ENCODE measurements at places on chromosomes 2 and 18.
A peak's percentile ranks its signal among the peaks of the same experiment; 100 is the strongest.

DNA sequence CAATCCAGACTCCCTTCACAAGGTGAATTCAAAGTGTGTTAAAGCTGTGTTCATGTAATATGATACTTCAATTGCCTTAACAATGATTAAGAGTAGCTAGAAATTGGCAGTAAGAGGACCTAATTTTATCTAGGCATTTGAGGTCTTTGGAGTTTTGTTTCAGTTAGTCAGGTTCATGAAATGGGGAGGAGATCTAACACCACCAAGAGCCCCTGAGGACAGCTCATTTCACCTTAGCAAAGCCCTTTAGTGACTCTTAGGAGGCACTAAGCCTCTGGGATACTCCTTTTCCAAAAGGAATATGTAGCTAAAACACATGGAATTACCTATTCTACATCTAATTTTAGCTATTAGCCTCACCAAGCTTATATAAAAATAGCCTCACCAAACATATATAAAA is 716.5 kb upstream of the RAB6C start:
- DNase-seq = no peak

- DNase-seq = no peak
Measured at GRCh38 chr2:56102098-56102497, 81.7 kb upstream of the CCDC85A start.

- no peak for DNase-seq
Measured at GRCh38 chr2:65500310-65501040, 68.1 kb upstream of the SPRED2 start.

GRCh38 chr2:146228466-146229058 is 1616.3 kb upstream of the ACVR2A start:
- DNase-seq = no peak

GRCh38 chr18:47901624-47902362 is 28.7 kb downstream of the SMAD2 start:
- DNase-seq = no peak

DNA sequence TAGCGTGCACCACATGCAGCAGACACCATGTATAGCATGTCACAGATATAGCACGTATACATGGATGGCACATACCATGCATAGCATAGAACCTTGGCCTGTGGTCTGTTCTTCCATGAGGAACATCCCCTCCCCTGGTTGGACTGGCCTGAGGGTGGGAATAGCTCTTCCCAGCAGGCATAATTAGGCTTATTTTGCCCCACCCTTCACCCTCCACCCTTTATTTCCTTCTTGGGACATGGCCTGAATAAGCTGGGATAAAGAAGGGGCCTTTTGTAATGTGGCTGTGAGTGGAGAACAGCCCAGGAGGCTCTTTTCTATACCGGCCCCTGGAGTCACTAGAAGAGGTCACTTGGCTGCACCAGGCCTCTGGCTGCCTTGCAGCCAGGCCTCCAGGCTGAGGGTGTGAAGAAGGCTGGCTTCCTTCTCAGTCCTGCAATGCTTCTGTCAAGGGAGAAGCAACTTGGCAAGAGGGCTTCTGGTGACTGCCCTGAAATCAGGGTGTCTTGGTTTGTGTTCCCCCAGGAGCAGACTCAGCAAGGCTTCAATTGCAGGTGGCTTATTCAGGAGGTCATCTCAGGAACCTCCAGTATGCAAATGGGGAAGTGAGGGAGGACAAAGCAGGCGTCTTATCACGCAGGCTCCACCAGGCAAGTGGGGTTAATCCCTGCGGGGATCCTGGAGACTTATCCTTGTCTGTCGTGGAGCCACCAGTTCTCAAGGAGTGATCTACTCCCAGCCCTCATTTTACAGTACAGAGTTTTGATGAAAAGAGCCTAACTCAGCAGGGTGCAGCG is 68.2 kb downstream of the HS6ST1 start:
- peak; percentile 47 for DNase-seq

GRCh38 chr2:102303589-102303988 is 7.8 kb upstream of the IL1RL1 start:
- no peak for DNase-seq

DNA sequence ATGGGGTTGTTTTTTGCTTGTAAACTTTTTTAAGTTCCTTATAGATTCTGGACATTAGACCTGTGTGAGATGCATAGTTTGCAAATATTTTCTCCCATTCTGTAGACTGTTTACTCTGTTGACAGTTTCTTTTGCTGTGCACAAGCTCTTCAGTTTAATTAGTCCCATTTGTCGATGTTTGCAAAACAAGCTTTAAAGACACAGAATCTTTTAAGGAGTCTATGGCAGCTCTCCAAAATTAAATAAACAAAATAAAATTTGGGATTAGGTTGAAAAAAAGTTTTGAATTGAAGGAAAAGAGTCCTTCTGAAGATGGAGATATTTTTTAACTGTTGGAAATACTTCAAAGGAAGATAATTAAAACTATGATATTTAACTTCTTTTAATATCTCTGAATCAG is 88.8 kb downstream of the MAP3K20 start:
- DNase-seq = no peak

DNA sequence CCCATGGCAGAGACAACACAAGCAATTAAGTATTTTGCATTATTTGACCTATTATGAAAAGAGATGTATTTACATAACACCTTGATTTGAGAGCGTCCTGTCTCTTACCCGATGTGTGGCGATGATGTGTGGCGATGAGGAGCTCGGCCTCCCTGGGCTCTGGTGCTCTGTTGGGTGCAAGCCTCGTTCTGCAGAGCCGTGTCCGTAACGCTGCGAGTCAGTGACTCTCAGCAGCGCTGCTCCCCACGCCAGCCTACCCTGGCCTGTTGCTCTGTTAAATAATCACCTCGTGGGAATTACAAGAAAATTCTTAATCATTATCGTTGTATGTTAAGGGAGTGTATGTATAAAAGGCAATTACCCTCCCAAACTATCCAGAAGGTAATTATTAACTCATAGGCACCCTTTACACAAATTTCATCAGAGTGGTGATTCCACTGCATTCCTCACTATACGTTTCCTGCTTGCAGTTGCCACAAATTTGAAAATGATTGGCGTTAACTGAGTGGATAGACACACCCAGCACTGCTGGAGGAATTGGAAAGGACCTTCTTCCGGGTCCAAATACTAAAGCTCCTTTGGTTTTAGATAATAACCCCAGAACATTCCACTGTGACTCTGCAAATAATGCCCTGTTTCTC is 52.0 kb upstream of the NFATC1 start:
- DNase-seq = peak; percentile 7

GRCh38 chr2:232293191-232293590 is 85.4 kb upstream of the ALPP start:
- no peak for DNase-seq

DNA sequence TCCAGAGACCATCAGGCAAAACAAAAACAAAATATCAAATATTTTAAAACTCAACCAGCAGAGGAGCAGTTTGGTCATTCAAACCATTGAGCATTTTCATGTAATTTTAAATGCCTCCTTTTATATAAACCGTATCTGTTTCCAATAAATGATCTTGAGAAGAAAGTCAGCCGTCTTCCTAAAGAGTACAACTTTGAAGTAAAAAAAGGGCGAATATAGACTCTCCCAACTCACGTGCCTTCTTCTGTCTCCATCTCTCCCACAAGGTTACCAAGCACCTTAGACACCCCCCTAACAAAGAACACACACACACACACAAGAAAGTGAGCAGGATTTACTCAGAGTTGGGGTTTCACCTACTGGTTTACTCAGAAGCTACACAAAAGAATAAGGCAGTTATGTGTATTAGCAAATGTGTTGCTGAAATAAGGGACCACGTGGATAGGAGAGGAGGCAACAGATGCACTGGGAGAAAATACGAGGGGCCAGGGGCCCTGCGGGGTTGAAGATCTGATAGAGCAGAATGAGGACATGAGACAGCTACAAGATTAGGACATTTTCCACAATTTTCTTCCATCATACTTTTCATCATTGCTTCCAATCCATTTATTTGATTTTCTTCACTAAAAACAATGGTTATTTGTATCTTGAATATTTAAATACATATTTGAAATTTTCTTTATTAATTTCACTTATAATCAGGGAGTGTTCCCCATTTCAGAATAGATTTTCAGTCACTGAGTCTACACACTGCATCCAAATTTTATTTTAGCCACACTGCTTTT is 45.0 kb downstream of the EVA1A start:
- no peak for DNase-seq

DNA sequence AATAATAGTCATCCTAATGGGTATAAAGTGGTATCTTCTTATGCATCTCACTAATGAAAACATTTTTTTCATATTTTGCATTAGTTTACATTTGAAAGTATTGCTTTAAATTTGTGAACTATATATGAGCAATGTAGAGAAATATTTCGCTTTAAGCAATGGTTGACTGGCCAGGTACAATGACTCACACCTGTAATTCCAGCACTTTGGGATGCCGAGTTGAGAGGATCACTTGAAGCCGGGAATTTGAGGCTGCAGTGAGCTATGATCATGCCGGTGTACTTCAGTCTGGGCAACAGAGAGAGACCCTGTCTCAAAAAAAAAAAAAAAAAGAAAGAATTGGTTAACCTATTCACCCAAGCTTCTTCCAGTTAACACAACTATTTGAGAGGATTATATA is 15.1 kb downstream of the ZCCHC2 start:
- DNase-seq = no peak

- no peak for DNase-seq
Measured at GRCh38 chr2:28463893-28464292, 32.0 kb upstream of the PLB1 start.

DNA sequence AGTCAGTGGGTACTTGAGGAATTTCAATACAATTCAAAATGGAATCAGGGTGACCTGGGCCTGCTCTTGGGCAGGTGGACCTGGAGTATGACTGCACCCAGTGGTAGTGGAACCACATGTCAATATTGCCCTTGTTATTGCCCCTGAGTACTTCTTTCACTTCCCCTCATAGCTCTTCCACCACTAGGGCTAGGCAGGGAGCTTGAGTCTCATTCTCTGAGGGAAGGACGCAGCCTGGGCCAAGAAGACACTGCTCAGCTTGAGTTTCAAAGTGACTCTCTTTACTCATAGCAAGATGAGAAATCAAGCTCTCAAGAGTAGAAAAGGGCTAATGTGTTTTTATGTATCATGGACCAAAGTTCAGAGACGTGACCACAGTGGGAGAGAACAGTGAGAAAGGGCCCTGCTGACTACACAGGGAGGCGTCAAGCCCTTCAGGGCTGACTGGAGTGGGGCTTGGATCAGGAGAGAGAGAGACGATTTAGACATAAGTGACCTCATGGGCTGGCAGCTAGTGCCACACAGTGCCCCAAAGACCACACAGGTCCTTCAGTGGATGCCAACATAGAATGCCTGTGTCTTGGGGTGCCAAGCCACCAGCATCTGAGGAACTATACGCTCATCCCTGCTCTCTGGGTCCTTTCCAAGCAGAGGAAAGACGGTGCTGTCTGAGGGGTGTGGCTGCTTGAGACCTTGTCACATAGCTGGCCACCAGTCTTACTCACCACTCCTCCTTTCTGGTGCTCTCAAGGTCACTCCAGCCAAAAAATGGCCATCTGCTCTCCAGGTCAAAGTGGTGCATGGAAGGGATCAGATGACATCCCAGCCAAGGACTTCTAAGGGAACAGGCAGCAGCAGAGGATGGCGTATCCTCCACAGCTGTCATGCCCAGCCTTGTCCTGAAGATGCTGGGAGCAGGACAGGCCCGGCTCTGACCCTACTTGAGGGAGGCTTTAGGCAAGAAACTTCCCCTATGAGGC is 13.0 kb downstream of the PTMA start:
- no peak for DNase-seq

DNA sequence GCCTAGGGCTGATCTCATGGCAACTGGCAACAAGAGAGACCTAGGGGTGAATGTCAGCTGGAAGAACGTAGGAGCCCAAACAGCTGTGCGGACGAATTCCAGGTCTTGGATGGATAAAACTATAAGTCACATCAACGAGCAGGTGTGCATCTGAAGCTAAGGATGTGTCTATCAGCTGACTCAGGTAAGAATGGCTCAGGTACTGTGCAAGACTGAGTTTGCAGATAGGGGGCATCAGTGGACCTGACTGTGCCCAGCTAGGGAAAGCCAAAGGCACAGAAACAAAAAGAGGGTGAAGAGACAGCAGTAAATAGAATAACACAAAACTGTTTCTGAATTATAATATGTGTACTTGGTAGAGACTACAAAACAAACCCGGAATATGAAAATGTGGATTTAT is 357.3 kb downstream of the ZEB2 start:
- DNase-seq = no peak

DNA sequence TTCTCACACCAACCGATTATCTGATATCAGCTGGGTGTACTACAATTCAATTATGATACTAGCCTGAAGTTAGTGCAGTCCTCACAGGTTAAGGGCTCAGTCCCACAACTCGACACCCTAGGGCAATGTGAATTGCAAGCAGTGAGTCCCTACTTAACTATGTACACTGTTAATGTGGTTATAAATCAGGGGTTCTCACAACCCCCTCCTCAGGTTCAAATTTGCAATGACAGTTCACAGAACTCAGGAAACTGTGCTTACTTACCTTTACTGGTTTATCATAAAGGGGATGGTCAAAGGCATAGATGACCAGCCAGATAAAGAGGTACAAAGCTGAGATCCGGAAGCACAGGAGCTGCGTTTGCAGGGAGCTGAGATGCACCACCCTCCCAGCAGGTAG is 1379.1 kb upstream of the CDH2 start:
- DNase-seq = no peak

- DNase-seq = no peak
Measured at GRCh38 chr2:69291004-69291650, 95.9 kb downstream of the GFPT1 start.

GRCh38 chr2:208415255-208415654 is 8.7 kb downstream of the PTH2R start:
- no peak for DNase-seq

DNA sequence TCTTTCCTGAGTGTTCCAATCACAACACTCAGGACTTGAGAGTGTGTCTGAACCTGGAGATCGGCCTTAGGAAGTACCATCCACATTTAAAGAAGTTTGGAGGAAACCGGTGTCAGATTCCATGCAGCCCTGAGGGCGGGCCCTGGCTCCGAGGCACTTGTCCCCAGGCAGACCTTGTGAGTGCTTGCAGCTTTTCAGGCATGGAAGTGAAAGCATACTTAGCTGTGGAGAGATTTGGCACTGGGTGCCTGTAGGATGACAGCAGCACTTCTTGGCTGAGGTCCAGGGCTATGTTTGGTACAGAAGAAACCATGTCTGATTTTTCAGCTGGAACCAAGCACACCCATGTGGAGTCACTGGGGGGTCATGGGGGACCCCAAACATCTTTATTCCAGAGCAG is 230.8 kb downstream of the SEPTIN10 start:
- DNase-seq = no peak

GRCh38 chr2:240131296-240131695 is 4.8 kb downstream of the COPS9 start:
- DNase-seq = no peak

DNA sequence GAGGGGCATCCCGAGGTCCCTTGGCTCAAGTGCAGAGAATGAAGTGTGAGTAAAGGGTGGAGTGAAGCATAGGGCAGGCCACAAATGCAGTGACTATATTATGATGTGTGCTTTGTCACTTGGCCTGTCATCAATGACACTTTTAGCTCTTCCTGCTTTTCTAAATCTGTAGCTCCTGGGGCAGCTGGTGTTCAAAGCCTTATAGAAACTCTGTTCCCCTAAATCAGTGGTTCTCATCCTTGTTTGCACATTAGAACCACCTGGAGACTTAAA is 135.6 kb upstream of the LGALSL start:
- no peak for DNase-seq
